H9 (cell line): ENCODE measurements at places on chromosomes 16 and 17.
A peak's percentile ranks its signal among the peaks of the same experiment; 100 is the strongest.

DNA sequence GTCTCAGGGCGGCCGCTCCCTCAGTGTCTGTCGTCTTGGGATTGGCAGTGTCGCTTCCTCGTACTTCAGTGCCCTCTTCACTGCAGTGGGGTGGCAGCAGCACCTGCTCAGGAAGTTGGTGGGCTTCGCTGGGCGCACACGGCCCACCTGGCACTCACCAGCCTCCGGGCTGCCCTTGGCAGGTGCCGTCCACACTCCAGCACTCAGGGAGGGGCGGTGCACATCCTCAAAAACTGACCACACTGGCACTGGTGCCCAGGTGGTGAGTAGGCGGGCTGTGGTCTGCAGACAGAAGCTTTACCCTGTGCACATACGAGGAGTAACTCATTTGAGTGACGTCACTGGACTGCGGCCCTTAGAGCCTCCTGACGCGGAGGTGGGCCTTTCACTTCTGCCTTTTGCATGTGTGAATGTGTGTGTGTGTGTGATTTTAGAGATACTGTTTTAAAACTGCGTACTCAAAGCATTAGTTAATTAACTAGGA is 94.6 kb downstream of the BANP start:
- no peak for DNase-seq

- peak; percentile 94 for DNase-seq
Measured at GRCh38 chr17:10618202-10618635, 38.9 kb downstream of the MYH3 start.

- DNase-seq = no peak
Measured at GRCh38 chr16:49120631-49121030, 161.0 kb downstream of the CBLN1 start.

DNA sequence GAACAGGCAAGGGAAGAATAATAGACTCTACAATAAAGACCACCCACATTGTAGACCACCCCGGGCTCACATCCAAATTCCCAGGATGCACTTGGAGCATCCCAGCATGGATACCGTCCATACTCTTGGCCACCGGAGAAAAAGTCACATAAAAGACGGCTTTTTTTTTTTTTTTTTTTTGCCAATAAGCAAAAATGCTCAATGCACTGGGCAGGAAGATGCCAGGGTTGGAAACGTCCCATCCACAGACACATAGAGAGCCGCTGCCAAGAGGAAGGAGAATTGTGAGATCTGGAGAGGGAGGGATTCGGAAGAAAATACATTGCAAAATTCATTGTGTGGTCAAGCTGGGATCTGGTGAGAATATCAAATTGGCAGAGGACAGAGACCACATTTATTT is 286.7 kb downstream of the XYLT1 start:
- no peak for DNase-seq
